ENCODE measurements at places on chromosomes 7 and 10.

- DNase-seq, result no peak
Measured at GRCh38 chr10:123102673-123103072, 33.1 kb upstream of the HMX3 start.

DNA sequence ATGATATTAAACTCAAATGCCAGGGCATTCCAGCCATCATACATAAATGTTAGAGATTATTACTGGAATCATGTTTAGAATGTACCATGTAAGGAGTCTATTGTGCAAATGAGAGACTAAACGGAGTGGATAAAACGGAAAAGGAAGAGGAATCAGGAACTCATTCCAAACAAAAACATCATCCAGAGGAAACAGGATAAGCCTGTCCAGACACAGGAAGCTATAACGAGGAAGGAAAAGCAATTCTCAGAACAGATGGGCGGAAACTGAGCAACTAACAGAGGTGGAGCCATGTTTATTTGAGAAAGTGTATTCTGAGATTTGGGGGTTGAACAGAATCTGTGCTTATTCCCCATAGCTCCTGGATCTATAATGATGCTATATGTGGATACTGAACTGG lies 52.3 kb upstream of the TRIM24 start:
- no peak for DNase-seq

- DNase-seq, result no peak
Measured at GRCh38 chr10:101355072-101355706, 1.2 kb downstream of the BTRC start.

GRCh38 chr7:83487801-83488200 lies 161.1 kb downstream of the SEMA3E start:
- no peak for DNase-seq

- no peak for DNase-seq
Measured at GRCh38 chr10:60374836-60375235, 14.8 kb downstream of the ANK3 start.

DNA sequence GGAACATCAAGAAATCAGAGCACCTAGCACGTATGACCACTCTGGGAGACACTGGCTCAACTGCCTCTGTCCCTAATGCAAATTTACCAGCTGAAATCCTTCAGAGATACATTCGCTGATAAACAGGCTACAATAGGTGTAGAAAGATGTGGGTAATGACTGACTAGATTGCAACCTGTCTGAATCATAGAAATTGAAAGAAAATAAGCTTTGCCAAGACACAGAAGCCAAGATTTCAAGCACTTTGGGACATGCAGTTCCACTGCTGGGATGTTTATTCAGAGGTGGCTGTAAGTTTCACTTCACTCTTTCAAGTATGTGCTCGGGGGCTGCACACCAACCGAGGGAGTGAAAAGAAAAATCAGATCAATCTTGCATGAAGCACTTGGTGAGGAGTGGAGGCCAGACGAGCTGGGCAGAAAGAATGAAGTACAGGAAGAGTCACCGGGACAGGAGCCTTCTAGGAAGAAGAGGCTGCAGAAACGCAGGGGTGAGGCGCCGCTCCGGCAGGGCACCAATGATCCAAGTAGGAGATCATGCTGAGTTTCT lies 276.7 kb downstream of the PARD3 start:
- DNase-seq, result no peak

DNA sequence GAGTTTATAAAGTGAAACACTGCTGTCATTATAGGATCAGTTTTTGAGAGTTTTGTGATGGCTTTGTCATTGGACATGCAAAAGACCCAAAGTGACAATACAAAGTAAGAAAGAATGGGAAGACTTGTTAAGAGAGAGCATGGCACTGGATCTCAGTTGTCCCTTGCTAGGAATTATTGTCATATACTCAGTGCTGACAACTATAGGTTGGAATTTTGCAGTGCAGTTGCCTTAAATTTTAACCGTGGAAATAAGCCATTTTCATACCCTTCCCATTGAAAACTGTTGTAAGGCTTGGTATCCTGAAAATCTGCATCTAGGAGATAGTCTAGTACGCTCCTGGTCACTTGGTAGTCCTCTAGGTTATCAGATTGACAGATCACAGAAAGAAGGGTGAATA lies 1156.7 kb downstream of the GATA3 start:
- DNase-seq, result no peak

GRCh38 chr7:142629588-142630260 lies 119.5 kb upstream of the PRSS1 start:
- no peak for DNase-seq

DNA sequence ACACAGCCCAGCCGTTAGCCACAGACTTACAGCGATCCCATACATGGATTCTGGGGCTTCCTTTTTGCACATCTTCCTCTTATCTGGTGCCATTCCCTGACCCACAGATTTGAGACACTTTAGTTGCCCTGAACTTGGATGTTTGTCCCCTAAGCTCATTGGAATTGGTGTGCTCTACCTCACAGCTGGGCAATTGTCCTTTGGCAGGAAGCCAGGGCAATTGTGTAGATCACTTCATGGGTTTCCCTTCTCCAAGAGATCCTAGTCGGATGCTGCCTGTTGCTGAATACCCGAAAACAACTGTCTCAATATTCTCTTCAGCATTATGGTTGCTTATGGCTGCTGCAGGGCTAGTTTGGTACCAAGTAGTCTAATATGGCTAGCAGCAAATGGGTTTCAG lies 470.7 kb upstream of the MKI67 start:
- DNase-seq, result no peak

- DNase-seq, result no peak
Measured at GRCh38 chr10:13758312-13758711, 171.5 kb downstream of the PRPF18 start.

DNA sequence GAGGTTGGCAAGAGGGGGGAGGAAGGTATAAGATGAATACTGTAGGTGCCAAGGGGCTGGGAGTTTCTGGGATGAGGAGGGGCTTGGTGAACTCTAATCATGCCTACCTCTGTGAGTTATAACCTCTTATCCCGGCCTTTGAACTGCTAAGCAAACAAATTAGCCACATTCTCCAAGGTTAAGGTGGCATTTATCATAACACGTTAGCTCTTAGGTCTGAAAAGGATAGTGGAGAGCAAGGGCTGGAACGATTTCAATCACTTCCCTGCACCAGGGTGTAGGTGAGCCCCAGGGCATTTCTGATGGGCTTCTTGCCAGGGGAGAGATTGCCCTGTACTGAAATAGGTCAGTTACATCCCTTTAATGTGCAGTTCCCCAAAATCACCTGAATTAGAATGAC lies 28.6 kb upstream of the DMBT1 start:
- no peak for DNase-seq

All from stimulated activated CD4-positive, alpha-beta T cell treated with anti-CD3 and anti-CD28 coated beads, Interleukin-1b, Interleukin-23, amount 100 ng/mL, for 4 hours (primary cell).